Stimulated activated CD8-positive, alpha-beta memory T cell treated with anti-CD3 and anti-CD28 coated beads, Interleukin-7, amount 100 ng/mL, for 1 hour (primary cell): ENCODE measurements at places on chromosomes 3 and 15.
A peak's percentile ranks its signal among the peaks of the same experiment; 100 is the strongest.

GRCh38 chr3:117235304-117235703, 525.7 kb downstream of the TUSC7 start:
- DNase-seq: no peak

- DNase-seq: no peak
Measured at GRCh38 chr15:60757831-60758570, 279.1 kb upstream of the ICE2 start.

DNA sequence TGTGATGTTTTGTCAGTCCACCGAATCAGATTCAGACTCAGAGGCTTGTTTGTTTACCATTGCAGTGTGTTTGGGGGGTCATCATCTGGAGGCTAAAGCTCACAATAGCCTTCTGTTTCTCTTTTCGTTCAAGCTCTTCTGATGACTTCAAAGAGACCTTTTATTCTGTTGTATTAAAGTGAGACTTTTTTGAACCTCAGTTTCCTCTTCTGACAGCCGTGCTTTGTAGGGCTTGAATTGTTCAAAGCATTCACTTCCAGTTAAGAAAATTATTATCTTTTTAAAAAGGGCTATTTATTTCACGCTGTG, 1.3 kb downstream of the PXK start:
- DNase-seq: no peak

GRCh38 chr3:24573576-24573975, 78.9 kb upstream of the THRB start:
- DNase-seq: no peak

DNA sequence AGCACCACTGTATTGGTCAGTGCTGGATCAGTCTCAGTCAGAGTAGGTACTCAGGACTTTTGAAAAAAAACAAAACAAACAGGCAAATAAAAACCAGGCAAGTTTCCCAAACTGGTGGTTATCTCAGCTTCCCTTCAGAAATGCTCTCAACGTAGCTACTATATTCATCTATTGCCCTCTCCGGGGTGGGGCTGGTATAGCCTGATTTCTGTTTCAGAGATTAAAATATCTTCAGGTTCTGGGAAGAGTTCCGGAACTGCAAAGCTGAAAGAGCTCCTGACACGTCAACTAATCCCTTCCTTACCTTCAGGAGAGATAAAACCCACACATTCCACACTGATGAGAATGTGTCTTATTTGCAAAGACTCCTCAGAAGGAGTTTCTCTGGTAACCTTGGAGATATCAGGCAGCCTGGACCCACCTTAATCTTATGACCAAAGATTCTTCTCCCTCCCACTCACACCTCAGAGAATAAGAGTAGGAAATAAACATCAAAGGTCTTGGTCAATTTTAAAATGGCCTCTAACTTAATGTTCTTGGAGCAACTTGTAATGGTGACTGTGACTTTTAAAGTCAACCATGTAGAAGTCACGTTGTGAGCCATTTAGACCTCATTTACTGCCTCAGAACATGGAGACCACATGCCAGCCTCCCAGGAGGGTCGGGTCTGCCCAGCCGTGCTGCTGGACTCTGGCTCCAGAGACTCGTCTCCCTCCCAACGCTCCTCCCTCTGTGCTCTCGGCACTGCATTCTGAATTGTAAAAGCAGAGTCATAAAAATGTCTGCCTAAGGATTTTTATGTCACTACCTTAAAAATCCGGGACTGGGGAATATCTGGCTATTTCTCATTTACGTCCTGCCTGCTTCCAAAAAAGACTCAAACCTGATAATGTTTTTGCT, 53.8 kb downstream of the CDCP1 start:
- no peak for DNase-seq

- DNase-seq: no peak
Measured at GRCh38 chr3:77040216-77040615, 317 bp downstream of the ROBO2 start.

GRCh38 chr3:117355566-117355965, 646.0 kb downstream of the TUSC7 start:
- no peak for DNase-seq

DNA sequence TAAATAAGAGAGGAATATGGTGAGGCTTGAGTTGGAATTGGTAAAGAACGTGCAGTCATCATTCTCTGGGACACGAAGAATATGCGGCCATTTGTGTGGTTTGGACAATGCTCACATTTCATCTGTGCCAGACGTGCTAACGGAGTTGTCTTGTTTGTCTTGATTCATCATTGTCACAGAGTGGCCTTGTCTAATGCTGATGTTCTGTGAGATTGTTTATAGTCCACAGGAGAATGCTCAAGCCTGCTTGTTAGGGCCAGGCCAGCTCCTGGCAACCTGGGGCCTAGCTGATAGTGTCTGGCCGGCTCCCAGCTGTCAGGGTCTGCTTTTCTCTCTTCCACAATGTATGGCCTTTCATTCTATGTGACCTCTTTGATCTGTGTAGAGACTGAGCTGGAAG, 384.7 kb downstream of the EDEM1 start:
- no peak for DNase-seq

GRCh38 chr3:23740517-23740965, 65.2 kb upstream of the UBE2E1 start:
- no peak for DNase-seq

- no peak for DNase-seq
Measured at GRCh38 chr3:21954709-21955108, 203.7 kb upstream of the ZNF385D start.

- DNase-seq: no peak
Measured at GRCh38 chr3:60323651-60324050, 927.6 kb downstream of the FHIT start.

GRCh38 chr3:194138732-194139070, 2.8 kb downstream of the HES1 start:
- no peak for DNase-seq

DNA sequence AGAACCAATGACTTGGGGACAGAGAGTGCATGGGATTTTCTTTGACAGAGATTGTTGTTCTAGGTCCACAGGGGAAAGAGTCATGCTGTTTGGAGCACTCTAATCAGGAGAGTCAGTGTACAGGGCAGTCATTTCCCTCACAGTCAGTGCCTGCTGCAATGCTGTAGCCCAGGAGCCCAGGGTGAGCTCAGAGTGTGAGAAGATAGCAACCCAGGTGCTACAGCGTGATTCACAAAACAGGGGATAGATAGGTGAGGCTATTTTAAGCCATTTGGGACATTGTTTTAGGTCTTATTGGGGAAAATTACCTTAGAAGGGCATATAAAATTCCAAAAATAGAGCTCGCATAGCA, 37.3 kb downstream of the LNP1 start:
- DNase-seq: no peak

- no peak for DNase-seq
Measured at GRCh38 chr3:89227218-89227617, 119.8 kb downstream of the EPHA3 start.

GRCh38 chr3:126577261-126577660, 18.5 kb upstream of the C3orf22 start:
- no peak for DNase-seq

DNA sequence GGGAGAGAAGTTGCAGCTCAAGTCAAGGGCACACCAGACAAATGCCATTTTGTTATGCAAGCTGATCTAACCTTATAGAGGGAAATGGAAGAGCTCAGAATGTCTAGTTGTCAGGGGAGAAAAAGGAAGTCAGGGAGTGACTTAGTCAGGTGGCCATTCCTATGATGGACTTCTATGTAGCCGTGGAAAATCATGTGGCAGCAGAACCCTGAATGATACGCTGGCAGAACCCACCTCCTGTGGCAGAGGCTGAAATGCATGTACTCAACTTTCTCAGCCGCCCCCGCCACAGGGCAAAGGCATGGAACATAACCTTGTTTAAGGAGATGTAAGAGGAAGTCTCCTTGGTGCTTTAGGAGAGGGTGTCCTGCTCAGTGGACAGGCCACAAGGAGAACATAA, 37.7 kb upstream of the PARL start:
- DNase-seq: no peak

DNA sequence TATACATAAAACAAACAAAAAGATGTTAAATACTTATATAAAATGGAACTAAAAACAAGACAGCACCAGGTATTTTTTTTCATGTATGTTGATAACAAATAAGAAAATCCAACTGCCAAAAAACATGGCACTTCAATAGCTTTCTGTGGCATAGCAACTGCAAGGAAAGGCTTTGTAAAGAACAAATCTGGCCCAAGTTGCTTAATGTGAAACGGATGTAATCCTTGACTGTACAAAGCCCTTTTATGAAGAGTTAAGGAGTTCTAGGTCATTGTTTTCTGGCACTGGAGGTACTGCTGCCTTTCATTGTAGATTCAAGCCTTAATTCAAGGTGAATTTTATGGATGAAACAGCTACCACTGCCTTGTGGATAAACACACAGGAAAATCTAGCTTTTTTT, 68.8 kb upstream of the SLC12A8 start:
- DNase-seq: no peak

- peak; percentile 12 for DNase-seq
Measured at GRCh38 chr15:66251790-66252684, 1.5 kb downstream of the MEGF11 start.

DNA sequence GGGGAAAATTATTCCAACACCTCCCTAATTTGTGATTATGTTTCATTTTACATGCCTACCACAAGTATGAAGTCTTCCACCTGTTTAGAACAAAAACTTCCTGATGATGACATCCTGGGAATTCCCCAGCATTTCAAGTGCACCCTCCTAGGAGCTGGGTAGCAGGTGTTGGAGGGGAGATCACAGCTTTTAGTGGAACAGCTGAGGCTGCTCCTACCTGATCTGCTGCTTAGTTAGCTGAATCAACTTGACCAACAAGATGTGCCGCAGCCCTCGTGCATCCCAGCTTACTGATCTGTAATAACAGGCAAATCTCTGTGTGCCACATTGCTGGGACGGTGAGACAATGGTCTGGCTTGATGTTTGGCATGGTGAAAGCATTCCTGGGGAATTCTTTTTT, 29.7 kb downstream of the TRAK1 start:
- no peak for DNase-seq

GRCh38 chr3:170721563-170721962, 135.7 kb upstream of the SLC7A14 start:
- DNase-seq: no peak

GRCh38 chr3:173225351-173225750, 84.3 kb upstream of the SPATA16 start:
- DNase-seq: no peak

- no peak for DNase-seq
Measured at GRCh38 chr3:52265387-52265786, 13.1 kb downstream of the WDR82 start.

DNA sequence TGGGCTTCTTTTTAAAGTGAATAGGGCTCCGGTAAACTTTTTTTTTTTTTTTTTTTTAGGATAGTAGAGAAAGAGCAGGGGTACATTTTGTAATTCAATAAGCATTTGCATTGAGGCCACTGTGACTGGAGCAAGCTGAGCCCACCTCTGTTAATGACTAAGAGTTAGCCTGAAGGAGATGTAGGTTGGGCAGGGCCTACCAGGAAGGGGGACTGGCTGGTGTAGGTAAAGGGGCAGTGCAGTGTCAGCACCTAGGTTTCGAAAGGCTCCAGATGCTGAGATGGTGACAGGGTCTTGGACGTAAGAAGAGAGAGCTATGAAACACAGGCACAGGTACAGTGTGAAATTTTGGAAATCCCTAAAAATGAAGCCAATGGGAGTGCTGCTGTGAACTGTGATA, 30.7 kb downstream of the LPP start:
- no peak for DNase-seq

- DNase-seq: no peak
Measured at GRCh38 chr3:65006300-65006739, 318.5 kb upstream of the ADAMTS9 start.

DNA sequence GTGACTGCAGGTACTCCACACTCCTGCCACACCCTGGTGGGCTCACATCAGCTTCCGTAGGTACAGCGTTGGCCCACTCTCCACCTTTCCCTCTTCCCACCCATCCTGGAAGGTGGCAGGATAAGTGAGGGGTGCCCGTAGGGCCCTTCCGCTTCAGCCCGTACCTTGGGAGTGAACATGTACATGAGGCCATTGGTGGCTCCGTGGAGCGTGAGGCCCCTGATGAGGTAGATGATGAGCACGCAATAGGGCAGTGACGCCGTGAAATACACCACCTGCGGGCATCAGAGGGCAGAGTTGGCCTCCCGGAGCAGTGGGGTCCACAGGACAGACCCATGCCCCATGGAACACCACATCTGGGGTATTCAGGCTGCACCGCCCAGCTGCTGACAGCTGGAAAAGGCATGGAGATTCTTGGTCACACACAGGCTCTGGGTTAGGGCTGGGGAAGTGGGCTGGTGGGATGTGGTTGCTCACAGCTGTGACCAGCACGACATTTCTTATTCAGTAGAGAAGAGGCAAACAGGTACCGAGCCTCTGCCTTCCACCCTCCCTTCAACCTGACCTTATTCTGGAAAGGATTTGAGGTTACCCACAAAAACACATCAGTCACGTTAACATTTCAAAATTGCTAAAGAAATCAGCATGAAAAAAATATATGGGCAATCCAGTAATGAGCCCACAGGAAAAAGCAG, 23.8 kb downstream of the SLC6A20 start:
- no peak for DNase-seq

DNA sequence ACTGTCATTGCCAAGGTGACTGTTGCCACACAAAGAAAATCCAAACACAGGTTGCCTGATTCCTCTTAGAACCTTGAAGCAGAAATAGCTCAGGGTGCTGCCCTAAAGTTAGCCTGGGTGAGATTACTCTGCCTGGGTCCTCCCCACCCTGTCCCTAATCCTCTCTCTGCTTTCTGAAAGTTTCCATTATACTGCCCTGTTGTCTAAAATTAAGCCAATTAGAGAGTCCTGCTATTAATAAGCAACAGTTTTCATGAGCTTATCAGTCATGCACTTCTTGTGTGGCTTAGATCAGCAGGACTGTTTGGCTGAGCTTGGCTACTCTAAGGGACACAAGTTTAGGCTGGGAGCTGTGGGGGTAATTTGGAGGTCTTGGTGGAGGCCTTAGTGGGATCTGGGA, 334.7 kb upstream of the LRRFIP2 start:
- no peak for DNase-seq

DNA sequence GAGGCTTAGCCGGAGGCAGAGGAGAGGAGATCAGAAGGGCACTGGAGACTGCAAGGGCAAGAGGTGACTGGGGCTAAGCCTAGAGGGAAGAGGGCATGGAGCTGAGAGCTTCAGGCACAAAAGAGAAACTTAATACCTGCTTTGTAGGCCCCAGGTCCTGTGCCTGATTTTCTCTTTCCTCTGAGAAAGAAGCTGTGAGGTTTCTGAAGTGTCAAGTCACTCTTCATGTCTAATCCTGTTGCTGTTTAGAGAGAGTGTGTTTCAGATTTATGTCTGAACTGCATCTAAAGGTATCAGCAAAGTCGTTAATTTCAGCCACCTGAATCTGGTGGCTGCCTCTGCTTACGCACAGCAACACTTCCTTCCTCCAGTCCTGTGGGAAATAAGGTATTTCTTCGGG, 106.9 kb upstream of the RNU6-1 start:
- DNase-seq: no peak

DNA sequence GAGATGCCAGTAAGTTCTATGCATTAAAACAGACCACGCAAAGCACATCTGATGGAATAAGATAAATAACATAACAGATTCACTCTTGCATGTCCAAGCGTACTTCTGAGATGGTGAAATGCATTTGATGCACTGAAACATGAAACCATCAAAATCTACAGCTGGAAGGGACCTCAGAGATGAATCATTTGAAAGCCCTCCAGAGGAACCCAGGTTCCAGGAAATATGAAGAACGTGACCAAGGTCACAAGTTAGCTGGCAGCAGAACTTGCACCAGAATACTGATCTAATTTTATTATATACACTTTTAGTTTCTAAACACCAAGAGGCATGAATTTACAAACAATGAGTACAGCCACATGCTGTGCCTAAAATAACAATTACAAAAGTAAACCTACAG, 957.1 kb downstream of the FHIT start:
- no peak for DNase-seq
